ENCODE measurements at places on chromosomes 7 and 10.
A peak's percentile ranks its signal among the peaks of the same experiment; 100 is the strongest.

DNA sequence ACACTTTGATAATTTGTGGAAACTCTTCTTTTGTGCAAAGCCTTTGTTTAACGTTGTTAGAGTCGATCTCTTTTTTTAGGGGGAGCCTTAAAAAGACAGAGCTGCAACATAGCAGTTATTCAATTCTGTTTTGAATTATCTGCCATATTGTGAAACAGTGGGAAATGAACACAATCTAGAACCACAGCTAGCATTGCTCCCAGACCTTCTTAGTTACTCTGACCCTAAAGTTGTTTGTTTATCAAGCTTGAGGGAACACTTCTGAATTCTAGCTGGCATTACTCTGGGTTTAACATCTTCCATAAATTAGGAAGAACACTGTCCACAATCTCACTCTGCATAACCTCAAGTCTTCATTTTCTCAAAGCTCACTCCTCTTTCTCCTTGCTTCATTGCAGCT, 217.7 kb downstream of the PRKG1 start:
- no peaks in the 10 kb centered on the region for H3K36me3 ChIP-seq
- no peaks in the 10 kb centered on the region for H3K4me1 ChIP-seq
- H3K27ac ChIP-seq = no peak overlapping the region
- H3K27me3 ChIP-seq = peaks cover 4% of the 10 kb centered on the region
- H3K4me3 ChIP-seq = no peak overlapping the region

DNA sequence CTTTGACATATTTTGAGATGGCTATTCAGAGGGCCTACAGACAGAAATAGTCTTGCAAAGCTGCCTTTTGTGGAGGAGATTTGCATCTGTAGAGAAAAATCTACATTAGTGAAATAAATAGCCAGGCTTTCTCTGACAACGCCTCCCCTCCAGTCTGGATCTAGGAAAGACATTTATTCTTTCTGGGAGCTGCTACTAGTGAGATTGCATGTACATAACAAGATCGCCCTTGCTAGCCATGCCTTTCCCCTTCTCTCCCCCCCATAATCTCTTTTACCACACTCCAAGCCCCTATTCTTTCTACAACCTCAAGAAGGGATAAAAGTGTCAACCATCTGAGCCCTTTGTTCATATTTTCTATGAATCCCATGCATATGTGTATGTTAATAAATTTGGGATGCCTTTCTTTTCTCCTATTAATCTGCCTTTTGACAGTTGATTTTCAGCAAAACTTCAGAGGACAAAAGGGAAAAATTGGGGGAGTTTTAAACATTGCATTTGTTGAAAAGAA, 194.2 kb downstream of the SNX13 start:
- no peak for DNase-seq
- H3K4me3 ChIP-seq = no peak overlapping the region
- no peaks in the 10 kb centered on the region for H3K36me3 ChIP-seq
- no peak overlapping the region for H3K27ac ChIP-seq

- H3K36me3 ChIP-seq = no peaks in the 10 kb centered on the region
- no peaks in the 10 kb centered on the region for H3K4me1 ChIP-seq
- peak overlapping the region; percentile 29 for H3K4me3 ChIP-seq
- DNase-seq = no peak
- no peak overlapping the region for H3K27ac ChIP-seq
- no peaks in the 10 kb centered on the region for H3K27me3 ChIP-seq
Measured at GRCh38 chr7:67588631-67589030, 592.0 kb downstream of the TYW1 start.

DNA sequence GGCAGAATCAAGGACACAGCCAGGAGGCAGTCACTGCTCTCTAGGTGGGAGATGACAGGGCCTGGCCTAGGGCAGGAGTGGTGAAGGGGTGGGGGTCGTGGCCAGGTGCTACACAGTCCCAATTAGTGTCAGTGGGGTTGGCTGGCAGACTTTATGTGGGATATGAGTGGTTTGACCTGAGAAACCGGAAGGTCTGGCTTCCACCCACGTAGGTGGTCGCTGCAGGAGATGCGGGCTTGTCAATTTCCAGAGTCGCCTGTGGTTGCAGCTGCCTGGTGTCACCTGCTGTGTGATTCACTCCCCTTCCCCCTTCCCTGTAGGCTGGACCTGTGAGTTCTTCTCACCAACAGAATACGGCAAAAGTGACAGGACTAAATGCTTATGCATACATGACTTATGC, 124.3 kb downstream of the KLF6 start:
- no peak overlapping the region for H3K27ac ChIP-seq
- no peak for DNase-seq
- H3K4me1 ChIP-seq = no peaks in the 10 kb centered on the region

- no peaks in the 10 kb centered on the region for H3K4me1 ChIP-seq
- H3K27me3 ChIP-seq = no peaks in the 10 kb centered on the region
- H3K36me3 ChIP-seq = no peaks in the 10 kb centered on the region
- DNase-seq = no peak
Measured at GRCh38 chr10:28788762-28789161, 111.4 kb downstream of the BAMBI start.

DNA sequence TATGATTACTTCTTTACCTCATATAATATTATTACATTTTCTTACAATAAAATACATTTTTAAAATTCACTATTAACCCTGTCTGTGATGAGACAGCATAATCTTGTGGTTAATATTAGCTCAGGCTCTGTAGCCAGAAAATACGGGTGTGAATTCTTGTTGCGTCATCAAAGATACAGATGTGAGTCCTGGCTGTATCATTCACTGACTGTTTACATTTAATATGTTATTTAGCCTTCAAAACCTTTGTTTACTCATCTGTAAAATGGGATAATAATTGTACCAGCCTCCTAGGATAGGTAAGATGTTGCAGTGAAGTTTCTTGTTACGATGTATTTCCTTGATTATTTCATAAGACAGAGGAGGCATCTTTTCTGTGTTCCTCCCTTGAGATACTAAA, 184.7 kb upstream of the PRPS1L1 start:
- H3K4me1 ChIP-seq = no peaks in the 10 kb centered on the region
- no peak overlapping the region for H3K27ac ChIP-seq
- no peaks in the 10 kb centered on the region for H3K27me3 ChIP-seq
- H3K4me3 ChIP-seq = no peak overlapping the region

- H3K4me1 ChIP-seq = no peaks in the 10 kb centered on the region
- no peak overlapping the region for H3K4me3 ChIP-seq
- H3K27me3 ChIP-seq = no peaks in the 10 kb centered on the region
- no peaks in the 10 kb centered on the region for H3K36me3 ChIP-seq
- DNase-seq = no peak
Measured at GRCh38 chr7:41142904-41143473, 559.9 kb downstream of the INHBA start.

GRCh38 chr10:113162960-113163359, 212.9 kb downstream of the TCF7L2 start:
- H3K27me3 ChIP-seq = no peaks in the 10 kb centered on the region
- no peak overlapping the region for H3K27ac ChIP-seq
- no peak for DNase-seq
- no peak overlapping the region for H3K4me3 ChIP-seq

GRCh38 chr10:70799124-70799523, 13.9 kb upstream of the TBATA start:
- H3K4me3 ChIP-seq = no peak overlapping the region
- H3K27me3 ChIP-seq = no peaks in the 10 kb centered on the region
- DNase-seq = no peak
- no peak overlapping the region for H3K27ac ChIP-seq
- H3K36me3 ChIP-seq = no peaks in the 10 kb centered on the region
- no peaks in the 10 kb centered on the region for H3K4me1 ChIP-seq

DNA sequence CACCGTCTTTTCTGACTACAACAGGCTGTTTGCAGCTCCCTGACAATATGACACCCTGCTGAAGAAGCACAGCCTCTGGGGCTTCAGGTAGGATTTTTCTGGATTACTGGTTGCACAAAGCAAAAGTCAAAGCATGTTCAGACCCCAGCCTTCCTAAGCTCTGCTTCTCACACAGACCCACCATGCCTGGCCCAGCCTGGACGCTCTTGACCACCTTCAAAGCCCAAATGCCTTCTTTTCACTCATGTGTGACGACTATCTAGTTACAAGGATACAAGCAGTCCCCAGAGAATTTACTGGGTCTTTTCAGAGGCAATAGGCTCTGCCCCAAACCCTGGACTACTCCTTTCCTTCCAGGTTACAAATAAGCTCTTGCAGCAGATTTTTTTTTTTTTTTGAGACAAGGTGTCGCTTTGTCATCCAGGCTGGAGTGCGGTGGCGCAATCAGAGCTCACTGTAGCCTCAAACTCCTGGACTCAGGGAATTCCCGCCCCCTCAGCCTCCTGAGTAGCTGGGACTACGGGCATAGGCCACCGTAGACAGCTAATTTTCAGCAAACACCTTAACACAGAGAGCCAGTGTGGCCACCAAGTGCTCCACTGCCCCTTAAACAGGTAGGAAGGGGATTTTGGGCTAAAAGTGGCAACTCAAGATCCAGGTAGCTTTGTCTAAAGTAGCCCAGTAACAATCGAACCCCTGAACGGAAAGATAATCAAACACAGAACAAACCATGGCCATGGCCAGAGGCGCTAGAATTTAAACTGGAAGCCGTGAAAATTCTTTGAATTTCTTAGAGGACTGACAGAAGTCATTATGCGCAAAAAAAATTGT, 16.2 kb downstream of the SVIL start:
- no peak overlapping the region for H3K4me3 ChIP-seq
- DNase-seq = no peak
- peak overlapping the region; percentile 39 for H3K27ac ChIP-seq
- H3K36me3 ChIP-seq = no peaks in the 10 kb centered on the region

DNA sequence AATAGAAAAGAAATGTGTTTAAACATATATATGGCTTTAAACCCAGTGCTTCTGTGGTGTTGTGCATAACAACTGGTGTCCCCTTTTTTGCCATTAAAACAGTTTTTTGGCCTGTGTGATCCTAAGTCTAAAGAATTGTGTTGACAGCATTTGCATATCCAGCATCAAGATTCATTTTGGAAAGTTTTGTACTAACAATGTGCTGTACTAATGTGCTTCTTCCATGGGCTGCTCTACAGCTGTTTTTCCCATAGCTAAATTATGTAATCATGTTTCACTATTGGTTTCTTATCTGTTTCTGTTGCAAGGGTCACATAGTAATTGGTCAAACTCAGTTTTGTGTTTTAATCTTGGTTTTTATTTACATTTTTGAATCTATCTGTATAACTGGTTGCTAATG, 5.5 kb downstream of the CNNM2 start:
- H3K4me3 ChIP-seq = no peak overlapping the region
- no peaks in the 10 kb centered on the region for H3K27me3 ChIP-seq
- no peak for DNase-seq

- no peak overlapping the region for H3K4me3 ChIP-seq
- no peak overlapping the region for H3K27ac ChIP-seq
- H3K27me3 ChIP-seq = no peaks in the 10 kb centered on the region
Measured at GRCh38 chr10:106338486-106338885, 826.0 kb downstream of the SORCS1 start.

DNA sequence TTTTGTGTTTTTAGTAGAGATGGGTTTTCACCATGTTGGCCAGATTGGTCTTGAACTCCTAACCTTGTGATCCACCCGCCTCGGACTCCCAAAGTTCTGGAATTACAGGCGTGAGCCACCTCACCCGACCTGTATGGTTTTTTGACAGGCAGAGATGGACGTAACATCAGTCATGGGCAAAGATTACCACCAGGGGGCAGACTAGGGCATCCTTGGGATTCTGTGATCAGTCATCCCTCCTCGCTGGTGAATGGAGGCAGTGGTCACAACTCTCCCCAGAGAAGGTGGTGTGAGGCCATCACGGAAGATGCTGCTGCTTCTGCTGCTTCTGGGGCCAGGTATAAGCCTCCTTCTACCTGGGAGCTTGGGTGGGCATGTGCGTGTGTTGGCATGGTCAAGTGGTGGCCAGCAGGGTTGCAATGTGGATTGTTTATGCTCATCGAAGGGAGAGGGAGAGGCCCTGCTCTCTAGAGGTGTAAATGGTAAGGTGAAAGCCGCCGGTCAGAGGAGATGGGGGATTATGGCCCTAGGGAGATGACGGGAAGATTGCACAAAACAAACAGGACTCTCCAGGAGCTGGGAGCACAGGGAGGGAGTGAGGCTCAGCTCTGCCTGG, 122.7 kb upstream of the PRSS1 start:
- H3K27me3 ChIP-seq = peaks cover 23% of the 10 kb centered on the region
- H3K36me3 ChIP-seq = no peaks in the 10 kb centered on the region
- H3K4me3 ChIP-seq = no peak overlapping the region
- DNase-seq = peak; percentile 73

- no peaks in the 10 kb centered on the region for H3K27me3 ChIP-seq
- no peak overlapping the region for H3K4me3 ChIP-seq
- H3K27ac ChIP-seq = peak overlapping the region; percentile 78
- DNase-seq = no peak
- H3K4me1 ChIP-seq = peaks cover 38% of the 10 kb centered on the region
Measured at GRCh38 chr7:74479066-74479781, 25.5 kb downstream of the GTF2IRD1 start.

DNA sequence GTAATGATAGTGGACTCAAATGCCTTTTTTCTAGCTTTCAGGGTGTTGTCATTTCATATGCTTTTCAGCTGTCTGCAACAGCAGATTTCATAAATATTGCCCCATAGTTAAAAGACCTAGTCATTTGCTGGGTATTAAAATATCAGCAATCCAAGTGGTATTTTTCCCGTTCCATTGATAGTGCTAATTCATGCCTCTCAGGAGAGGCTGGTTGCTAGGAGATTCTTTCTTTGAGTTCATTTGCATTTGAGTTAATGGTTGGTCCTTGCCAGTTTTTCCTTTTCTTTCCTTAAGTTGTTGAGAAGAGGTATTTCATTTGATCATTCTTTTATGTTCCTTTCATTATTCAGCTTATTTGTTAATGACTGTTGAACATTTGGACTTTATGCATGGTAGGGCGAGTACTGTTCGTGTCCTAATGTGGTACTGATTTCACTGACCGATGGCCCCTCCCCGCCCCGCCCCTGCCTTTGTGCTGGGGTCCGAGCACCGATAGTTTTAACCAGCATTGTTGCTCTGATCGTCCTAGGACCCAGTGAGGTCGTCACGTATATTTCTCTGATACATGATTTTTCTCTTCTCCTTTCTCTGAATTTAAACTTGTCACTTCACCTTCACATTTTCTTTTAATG, 128.6 kb downstream of the CCNY start:
- H3K36me3 ChIP-seq = no peaks in the 10 kb centered on the region
- H3K27me3 ChIP-seq = no peaks in the 10 kb centered on the region
- DNase-seq = no peak

GRCh38 chr7:100670074-100670473, 3.5 kb upstream of the GNB2 start:
- no peaks in the 10 kb centered on the region for H3K36me3 ChIP-seq
- no peak overlapping the region for H3K4me3 ChIP-seq
- no peaks in the 10 kb centered on the region for H3K4me1 ChIP-seq
- DNase-seq = no peak

DNA sequence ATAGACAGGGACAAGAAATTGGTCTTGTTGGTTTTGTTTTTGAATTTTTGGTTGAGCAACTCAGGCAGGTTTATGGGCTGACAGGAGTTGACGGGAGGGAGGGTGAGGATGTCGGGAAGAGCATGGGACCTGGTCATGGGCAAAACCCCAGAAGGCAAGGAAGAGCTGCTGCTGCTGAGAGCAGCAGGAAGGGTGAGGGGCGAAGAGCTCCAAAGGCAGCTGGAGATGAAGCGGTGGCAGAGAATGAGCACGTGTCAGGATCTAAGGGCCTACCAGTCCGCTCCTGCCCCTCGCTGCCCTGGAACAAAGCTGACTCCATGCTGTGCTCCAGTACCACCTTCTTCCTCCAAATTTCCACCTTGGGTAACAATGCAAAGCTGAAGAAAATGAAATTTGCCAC, 84.3 kb downstream of the ARHGAP22 start:
- no peaks in the 10 kb centered on the region for H3K36me3 ChIP-seq
- no peak for DNase-seq
- H3K4me3 ChIP-seq = no peak overlapping the region
- H3K4me1 ChIP-seq = peaks cover 14% of the 10 kb centered on the region
- no peak overlapping the region for H3K27ac ChIP-seq

- no peak overlapping the region for H3K27ac ChIP-seq
- H3K27me3 ChIP-seq = no peaks in the 10 kb centered on the region
- no peak overlapping the region for H3K4me3 ChIP-seq
Measured at GRCh38 chr7:36393826-36394225, 4.2 kb downstream of the ANLN start.
